ENCODE measurements at places on chromosomes 5 and 9.

DNA sequence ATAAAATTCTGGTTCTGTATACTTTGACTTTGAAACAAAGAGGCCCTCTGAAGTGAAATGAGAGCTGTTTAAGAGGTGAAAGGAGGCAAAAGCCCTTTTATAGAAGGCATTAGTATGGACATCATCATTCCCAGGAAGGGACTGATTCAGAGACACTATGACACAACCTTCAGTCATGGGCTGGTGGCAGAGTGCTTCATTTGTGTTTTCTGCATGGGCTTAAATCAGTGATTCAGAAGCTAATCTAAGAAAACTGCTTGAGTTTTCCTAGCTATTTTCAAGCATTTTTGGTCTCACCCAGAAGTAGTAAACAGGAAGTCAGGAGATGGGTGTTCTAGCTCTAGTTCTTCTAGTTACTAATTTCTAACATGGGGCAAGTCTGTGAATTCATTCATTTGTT is 288.9 kb downstream of the TRPM3 start:
- DNase-seq: no peak

- no peak for DNase-seq
These were observed 9.5 kb downstream of the CEMIP2 start for GRCh38 chr9:71758785-71759184.

DNA sequence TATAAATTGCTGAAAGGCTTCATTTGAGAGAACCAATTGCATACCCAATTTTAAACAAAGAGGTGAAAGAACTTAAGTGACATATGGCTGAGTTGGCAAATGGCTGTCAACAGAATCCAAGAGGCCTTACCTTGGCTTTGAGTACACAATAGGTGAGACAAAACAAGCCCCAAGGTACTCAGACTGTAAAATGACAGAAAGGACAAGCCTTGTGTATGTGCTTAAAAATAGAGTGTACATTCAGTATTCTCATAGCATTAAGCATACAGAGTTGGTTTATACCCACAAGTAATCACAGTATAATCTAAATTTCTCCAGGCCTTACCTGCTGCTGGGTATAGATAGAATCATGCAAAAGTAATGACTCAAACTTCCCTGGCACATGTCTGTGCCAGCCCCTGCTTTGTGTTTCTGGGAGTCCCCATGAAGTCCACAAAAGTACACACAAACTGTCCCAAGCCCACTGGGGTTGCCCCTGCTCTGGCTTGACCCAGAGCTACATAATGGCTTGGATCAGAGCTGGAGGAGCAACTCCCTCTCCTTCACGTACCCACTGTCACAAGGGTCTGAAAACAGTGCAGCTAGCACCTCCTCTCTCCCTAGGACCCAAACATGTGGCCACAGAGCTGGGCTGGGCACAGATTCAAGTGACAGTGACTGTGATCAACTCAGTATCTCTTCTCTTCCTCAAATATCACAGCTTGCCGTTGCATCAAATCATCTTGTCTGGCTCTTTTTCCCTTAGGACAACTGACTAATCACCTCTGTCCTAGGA is 250.8 kb downstream of the ENC1 start:
- no peak for DNase-seq

DNA sequence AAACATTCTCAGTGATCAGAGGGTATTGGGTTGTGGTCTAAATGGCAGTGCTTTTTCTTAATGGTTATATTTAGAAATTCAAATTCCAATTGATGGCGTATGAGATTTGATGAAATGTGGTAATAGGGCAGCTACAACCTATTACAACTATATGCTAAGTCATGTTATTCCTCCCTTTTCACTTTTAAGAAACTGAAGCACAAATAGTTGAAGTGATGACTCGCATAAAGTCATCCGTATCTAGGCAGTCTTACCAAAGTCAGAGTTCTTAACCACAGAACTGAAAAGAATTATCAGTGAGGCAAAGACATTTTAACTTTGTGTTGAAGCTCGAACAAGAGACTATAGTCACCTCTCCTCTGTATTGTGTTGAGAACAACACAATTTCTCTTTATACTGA is 28.2 kb downstream of the C9orf152 start:
- DNase-seq: no peak

- no peak for DNase-seq
These were observed 142.0 kb downstream of the CMYA5 start for GRCh38 chr5:79831381-79832309.

- DNase-seq: no peak
These were observed 388.9 kb downstream of the NR2F1-AS1 start for GRCh38 chr5:93192087-93192486.

DNA sequence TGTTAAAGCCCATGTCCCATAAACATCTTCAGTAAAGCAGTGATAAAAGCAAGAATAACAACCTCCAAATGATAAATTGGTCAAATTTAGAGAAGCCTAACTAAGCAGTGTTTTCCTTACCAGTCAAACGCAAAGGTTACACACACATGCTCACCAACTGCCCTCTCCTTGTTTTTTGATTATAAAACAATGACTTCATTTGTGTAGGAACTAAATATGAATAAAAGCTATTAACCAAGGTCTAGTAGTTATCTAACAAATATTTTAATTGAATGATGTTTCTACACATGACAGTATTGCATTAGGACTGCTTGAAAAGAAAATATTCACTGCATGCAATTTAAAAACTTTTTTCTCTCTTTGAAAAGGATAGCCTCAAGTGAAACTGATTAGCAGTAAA is 36.7 kb downstream of the PCA3 start:
- DNase-seq: no peak

GRCh38 chr5:45038366-45038987 is 229.7 kb downstream of the MRPS30 start:
- no peak for DNase-seq

DNA sequence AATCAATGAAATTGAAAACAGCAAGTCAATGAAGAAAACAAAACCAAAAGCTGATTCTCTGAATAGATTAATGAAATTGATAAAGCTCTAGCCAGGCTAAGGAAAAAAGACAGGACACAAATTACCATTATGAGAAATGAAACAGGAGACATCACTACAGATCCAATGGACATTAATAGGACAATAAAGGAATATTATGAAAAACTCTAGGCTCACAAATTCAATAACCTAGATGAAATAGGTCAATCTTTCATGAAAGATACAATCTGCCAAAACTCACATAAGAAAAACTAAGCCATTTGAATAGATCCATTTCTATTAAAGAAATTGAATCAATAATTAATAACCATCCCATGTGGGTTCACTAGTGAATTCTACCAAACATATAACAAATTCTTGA is 37.3 kb downstream of the TTC23L start:
- no peak for DNase-seq

DNA sequence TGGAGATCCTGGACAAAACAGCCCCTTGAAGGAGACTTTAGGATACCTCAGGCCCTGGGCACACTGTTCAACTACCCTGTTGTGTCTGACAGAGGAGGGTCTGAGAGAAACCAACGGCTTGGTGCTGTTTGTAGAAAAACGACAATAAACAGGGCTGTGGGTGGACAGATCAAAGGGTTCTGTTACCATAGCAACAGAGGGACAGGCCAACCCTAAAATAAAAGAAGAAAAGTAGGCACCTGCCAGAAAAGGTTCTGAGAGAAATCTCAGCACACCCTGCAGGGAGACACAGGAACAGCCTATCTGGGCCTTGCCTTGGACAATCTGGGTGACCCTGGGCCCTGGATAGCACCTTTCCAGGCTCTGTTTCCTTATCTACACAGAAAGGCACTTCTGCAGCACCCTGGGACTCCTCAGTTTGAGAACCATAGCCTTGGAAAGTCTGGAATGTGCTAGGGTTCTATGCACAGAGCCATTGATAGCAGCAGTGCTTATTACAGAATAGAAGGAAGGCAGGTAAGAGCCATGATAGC is 104.8 kb upstream of the TBC1D2 start:
- no peak for DNase-seq

DNA sequence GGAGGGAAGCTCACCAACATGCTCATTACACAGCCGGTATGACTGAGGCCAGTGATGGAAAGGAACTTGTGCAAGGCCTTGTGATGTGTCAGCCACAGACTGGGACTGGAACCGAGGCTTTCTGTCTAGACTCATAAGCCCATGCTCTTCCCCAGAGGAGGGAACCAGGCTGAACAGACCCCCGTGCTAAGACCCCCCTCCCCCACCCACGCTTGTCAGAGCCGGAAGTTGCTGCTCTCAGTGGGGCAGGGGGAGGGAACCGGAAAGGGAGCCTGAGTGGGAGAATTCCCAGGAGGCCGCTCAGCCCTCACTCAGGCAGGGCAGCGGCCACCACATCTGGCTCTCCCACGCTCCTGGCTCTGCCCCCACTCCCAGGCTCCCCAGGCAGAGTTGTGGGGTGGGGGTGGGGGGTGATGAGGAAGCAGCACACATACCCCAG is 4.1 kb upstream of the PDGFRB start:
- DNase-seq: no peak

- DNase-seq: no peak
These were observed 45.5 kb upstream of the CDC42SE2 start for GRCh38 chr5:131218392-131218791.

DNA sequence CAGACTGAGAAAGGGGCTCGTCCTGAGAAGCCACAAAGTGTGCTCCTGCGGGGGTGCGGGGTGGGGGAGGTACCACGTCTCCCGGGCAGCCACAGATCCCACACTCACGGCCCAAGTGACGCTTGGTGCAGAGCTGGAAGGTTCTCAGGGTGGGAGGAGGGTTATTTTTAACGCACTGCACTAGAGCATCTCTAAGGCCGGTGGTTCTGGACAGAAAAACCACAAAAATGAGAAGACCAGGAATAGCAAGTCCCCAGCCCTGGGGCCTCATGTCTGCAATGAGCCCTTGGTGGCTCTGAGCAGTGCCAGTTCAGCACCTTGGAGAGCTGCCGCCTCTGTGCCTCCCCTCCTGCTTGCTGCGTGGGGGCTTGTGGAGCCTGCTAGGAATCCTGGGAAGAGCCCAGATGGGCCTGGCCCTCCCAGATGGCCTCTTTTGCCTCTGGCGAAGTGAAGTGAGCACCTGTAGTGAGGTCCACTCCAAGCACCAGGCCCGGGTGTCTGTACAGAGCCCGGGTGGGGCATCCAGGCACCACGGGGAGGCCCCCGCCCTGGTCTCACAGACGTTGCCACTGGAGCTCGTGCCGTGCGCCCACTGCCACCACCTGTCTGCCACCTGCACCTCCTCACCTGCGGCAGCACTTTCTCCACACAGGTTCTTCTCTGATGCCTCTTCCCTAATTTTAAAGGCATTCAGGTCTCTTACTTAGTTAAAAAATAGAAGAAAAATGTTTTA is 48.9 kb upstream of the CACNA1B start:
- no peak for DNase-seq

DNA sequence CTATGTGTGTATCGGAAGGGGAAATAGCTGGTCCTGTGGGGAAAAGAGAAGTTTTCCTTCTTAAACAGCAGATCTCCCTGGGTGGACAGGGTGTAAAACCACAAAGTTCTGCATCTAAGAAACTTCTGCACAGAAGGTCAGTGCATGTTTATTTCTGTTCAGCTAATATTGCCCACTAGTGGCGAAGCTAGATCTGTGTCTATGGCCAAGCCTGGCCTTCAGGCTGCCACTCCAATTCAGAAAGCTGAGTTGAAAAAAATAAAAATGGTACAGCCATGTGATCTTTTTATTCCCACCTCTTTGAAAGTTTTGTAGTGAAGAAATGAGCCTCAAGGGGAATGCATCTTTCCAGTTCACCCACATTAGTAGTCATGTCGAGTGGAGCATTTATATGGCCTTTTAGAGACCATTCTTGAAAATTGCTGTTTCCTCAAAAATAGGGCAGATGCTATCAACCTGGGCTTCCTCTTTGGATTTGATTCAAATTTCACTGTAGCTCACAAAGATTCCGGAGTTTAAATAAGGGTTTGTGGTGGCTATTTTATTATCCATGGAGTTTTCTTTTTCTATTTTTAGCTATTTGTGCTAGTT is 488.0 kb downstream of the PRELID2 start:
- DNase-seq: no peak

DNA sequence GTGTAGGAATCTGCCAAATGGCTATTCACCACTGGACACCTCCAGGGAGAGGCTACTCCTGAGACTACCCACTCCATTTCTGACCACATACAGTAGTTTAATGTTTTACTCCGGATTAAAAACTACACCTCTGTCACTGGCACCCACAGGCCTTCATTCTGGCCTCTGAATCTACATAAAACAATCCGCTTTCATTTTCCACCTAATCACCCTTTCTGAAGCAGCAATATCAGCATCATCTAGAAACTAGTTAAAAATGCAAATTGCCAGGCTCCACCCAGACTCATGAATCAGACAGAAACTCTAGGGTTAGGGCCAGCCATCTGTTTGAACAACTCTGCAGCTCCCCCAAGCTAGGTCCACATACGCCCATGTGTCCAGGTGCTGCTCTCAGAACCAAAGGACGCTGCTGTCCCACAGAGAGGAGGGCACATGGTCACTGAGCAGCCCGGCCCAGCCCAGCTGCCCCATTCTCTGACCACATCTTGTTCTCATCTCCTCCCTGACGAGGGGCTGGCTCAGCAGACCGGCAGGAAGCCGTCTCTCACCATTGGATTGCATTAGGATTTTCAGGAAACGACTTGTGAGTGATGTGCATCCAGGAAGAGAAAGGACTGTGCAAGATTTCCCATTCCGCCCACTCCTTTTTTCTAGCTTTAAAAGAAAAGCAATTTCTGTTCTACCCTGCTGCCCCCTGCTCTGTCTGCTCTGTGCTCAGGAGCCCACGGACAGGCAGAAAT is 34.7 kb downstream of the ADAM19 start:
- peak; percentile 33 for DNase-seq

- no peak for DNase-seq
These were observed 95.1 kb downstream of the TTC39B start for GRCh38 chr9:15211815-15212495.

- no peak for DNase-seq
These were observed 271.6 kb downstream of the GABRB2 start for GRCh38 chr5:161274951-161275350.

- no peak for DNase-seq
These were observed 150.5 kb downstream of the TMEM161B start for GRCh38 chr5:88118179-88118578.

DNA sequence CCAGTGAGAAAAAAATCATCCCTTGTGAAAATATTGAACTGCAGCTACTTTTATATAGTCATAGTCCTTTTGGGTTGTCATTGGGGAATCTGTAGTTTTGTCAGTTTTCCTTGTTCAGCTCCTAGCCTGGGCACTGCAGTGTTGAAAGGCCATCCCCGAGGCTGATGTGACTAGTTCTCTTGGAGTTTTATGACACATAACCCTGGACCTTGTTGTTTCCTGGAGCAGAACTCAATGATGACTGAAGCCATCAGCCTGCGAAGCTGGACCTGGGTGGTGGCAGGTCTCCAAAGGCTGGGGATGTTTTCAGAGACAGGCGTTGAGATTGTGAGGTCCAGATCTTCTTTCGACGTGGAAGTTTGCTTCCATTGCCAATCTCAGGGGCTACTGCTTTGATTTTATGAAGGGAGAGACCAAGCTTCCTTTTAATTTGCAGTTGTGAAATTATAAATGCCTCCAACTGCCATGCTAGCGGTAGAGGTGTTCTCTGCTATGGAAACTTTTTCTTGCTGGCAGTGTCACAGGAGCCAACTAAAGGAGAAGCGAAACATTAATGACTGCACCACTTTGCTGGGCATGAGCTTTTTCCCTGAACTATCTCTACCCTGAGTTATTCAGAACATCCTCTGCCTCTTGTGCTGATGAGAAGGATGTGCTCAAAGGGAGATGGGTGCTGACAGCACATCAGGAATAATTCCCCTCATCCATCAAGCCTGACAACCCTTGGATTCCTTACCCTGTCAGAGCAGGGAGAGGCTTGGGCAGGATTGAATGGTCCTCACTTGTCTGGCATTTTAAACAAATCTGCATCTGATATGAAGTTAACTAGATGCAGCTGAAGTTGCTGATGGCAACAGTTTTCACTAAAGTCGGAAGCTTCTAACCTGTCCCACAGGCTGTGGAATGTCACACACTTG is 209.6 kb downstream of the MAST4 start:
- no peak for DNase-seq

Data from stimulated activated CD4-positive, alpha-beta T cell treated with anti-CD3 and anti-CD28 coated beads, TNF-alpha, amount 100 ng/mL, for 4 hours (primary cell).